Stimulated activated CD8-positive, alpha-beta memory T cell treated with anti-CD3 and anti-CD28 coated beads, Interleukin-15, amount 100 ng/mL, for 1 hour (primary cell): ENCODE measurements at places on chromosomes 16 and 17.

- no peak for DNase-seq
These were observed 4.2 kb downstream of the CCL3 start for GRCh38 chr17:36085765-36086164.

- no peak for DNase-seq
These were observed 47.2 kb downstream of the GPRC5B start for GRCh38 chr16:19837331-19837980.

GRCh38 chr16:4882633-4883285, 35.5 kb downstream of the UBN1 start:
- DNase-seq = no peak

GRCh38 chr16:17331071-17331607, 139.6 kb downstream of the XYLT1 start:
- no peak for DNase-seq

GRCh38 chr16:18832006-18832405, 30.7 kb upstream of the ARL6IP1 start:
- no peak for DNase-seq

- DNase-seq = no peak
These were observed 21.8 kb downstream of the FBXO39 start for GRCh38 chr17:6797718-6798351.

- no peak for DNase-seq
These were observed 968.1 kb downstream of the CDH11 start for GRCh38 chr16:64153718-64154117.

DNA sequence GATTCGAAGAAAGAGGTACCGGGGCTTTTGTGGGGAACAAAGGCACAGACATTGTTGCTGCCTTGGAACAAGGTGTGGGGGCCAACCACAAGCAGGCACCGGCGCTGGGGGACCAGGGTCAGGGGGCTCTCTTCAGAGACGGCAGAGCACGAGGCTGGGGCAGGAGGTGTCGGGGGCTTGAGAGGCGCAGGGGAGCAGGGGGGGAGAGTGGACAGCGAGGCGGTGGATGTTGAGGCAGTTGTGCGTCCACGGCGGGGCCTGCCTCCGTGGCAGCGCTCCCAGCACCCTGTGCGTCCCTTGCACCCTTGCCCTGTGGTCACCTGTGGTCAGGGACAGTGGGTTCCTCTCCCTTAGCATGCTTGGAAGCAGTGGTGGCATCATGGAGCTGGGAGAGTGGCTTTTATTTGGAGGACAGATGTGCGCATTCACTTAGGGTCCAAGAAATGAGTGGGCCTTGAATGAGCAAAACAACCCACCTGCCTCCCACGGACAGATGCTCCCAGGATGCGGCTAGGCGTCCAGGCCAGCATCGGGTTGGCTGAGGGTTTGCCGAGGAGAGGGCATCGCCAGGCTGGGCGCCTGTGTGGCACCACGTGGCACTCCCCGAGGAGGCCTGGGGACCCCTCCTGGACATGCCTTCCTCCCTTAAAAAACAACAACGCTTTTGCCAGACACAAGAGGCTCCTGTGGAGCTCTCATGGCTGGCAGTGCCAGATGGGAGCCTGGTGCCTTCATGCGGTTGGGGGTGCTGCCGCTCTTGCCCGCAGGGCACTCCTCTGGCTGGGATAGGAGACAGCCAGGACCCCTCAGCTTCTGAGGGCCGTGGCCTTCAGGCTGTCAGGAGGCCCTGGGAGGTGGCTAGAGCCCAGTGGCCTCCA, 113.0 kb downstream of the BANP start:
- DNase-seq = no peak

DNA sequence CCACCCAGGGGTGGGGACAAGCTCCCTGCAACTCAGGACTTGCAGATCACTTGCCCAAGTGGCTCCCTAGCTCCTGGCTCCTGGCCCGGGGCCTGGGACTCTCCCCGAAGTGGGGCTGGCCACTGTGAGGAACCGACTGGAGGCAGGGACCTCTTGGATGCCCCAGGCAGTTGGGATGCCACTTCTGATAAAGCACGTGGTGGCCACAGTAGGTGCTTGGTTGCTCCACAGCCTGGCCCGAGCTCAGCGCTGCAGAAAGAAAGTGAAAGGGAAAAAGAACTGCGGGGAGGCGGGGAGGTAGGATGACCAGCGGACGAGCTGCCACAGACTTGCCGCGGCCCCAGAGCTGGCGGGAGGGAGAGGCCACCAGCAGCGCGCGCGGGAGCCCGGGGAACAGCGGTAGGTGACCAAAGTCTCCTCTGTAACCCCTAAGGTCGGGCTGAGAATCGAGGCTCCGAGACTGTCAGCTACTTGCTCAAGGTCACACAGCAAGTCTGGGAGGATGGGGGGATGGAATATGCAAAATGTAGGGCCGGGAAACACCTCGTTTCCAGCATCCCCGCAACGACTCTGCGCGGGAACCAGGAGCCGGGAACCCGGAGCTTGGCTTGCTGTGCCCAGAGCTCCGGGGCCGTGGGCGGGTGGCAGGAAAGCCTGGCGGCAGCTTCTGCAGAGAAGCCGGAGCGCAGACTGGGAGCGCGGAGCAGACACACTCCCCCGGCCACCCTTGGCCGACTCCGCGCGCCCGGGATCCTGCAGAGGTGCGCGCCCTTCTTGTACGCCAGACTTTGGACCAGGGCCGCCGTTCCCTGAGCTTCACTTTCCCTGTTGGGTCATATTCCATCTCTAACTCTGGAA, 1.9 kb downstream of the CIITA start:
- DNase-seq = no peak

DNA sequence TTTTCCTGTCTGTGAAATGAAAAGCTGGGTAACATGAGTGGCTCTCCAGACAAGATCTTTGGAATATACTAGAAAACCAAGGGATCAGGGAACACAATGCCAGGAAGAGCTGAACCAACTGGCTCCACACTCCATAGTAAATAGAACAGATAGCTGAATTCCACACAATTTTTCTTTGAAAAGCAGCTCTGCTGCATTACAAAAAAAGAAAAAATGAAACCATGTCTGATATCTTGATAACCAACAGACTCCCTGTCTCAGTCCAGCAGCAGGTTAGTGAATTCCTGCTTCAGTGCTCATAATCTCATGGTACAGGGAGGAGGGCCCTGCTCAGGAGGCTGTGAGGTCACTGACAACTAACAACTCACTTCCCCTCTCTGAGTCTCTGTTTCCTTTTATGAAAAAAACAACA, 97.1 kb downstream of the CDH11 start:
- no peak for DNase-seq

DNA sequence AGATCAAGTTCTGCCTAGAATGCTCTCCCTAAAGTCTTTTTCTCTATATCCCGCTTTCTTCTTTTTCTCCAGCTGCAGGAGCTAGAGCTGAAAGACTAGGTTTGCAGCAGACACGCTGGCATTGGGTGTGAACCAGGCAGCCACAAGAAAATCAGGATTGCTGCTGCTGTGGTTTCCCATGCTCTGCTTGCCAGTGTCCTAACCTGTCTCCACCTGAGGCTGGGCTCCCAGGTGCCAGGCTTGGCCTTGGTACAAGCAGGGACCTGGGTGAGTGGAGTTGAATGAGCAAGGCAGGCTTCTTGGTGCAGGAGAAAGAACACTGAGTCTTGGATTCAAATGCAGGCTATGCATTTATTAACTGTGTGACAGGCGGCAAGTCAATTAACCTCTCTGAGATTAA, 440.3 kb upstream of the MAF start:
- no peak for DNase-seq

GRCh38 chr17:82802075-82802780, 37.6 kb downstream of the ZNF750 start:
- no peak for DNase-seq

DNA sequence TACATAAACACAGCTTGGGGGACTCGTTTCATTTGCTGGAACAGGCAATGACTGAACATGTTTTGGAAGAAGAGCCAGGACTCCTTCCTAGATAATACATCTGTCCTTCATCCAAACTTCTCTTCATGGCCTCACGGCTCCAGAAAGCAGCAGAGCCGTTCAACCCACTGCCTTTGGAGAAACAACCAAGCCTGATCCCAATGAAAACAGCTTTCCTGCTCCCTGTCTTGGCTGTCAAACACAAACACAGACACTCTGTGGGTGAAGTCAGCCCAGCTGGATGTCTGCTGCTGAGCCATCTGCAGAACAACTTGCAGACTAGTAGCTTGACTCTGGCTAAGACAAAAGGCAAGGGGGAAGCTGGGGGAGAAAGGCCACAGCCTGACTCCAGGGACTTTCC, 345.1 kb upstream of the PSMD7 start:
- no peak for DNase-seq

GRCh38 chr16:3761375-3762106, 44.2 kb upstream of the TRAP1 start:
- DNase-seq = no peak

- DNase-seq = no peak
These were observed 13.2 kb downstream of the NGFR start for GRCh38 chr17:49508061-49508865.

DNA sequence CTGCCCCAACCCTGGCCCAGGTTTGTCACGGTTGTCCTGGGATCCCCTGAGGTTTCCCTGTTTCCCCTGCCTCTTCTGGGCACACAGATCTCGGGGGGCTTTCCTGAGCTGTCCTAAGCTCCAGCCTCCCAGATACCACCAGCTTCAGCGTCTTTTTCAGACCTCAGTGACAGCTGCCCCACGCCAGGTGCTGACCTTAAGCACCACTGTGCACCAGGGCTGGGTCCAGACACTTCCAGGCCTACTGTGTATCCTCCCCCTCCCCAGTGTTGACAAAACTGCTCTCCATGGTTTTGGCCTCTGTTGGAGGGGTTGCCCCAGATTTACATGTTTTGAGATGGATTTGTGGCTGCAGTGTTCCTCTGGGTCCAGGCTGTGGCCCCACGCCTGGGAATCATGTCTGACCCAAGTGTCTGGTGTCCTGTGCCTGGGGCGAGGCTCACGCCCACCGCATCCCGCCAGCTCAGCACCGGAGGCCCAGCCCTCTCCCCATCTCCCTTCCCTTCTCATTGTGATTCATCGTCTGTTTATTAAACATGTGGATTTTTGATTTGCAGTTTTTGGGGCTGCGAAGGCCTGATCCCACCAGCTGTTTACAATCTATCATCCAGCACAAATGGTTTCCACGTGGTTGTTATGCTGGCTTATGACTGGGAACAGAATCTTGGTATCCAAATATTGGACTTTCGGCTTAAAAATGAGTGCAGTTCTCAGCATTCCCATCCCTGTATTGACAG, 82.1 kb downstream of the METRNL start:
- no peak for DNase-seq

DNA sequence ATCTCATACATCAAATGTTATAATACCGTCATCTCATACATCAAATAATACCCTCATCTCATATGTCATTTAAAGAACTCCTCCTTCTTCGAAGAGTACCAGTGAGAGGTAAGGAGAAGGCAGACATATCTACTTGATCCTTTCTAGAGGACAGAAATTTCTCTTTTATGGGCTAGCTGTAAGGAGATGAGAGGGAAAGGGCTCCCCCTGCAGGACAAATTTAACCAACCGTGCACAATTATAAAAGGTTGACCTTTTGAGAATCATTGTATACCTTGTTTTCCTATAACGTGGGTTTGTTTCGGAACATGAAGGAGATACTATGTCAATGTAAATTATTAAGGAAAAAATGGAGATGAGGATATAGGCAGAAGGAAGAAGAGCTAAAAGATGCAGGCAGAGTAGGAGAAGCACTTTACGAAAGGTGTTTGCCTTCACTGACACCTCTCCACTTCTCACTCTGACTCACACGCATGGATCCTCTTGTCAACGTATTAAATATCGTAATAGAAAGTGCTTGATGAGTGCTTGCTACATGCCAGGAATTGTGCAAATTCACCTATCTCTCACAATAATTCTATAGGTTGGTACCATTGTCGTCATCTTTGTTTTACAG, 465.9 kb upstream of the ERCC4 start:
- no peak for DNase-seq

DNA sequence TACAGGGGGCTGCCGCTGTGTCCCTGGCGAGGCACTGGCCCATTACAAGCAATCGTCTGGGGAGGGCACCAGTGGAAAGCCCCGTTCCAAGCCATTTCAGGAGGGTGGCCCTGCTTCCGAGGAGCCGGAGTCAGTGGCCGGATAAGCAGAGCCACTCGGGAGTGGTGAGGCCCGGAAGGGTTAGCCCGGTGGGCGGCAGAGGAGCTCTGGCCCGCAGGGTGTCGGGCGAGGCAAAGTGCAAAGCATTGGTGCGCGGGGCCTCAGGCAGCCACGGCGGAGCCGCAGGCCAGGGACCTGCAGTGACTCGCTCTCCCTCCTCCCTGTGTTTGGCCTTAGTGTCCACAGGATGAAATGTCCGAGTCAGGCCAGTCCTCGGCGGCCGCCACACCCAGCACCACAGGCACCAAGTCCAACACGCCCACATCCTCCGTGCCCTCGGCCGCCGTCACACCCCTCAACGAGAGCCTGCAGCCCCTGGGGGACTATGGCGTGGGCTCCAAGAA, 24.6 kb downstream of the NME3 start:
- DNase-seq = no peak

- DNase-seq = no peak
These were observed 34.1 kb upstream of the ABCA6 start for GRCh38 chr17:69175625-69176456.

- DNase-seq = no peak
These were observed 22.3 kb upstream of the PECAM1 start for GRCh38 chr17:64412944-64413381.
